ENCODE measurements at places on chromosomes 2 and 18. TPM values are rescaled to one million over a fixed set of nuclear protein-coding genes. Genes with fewer than 3 reads are reported as not detected.

DNA sequence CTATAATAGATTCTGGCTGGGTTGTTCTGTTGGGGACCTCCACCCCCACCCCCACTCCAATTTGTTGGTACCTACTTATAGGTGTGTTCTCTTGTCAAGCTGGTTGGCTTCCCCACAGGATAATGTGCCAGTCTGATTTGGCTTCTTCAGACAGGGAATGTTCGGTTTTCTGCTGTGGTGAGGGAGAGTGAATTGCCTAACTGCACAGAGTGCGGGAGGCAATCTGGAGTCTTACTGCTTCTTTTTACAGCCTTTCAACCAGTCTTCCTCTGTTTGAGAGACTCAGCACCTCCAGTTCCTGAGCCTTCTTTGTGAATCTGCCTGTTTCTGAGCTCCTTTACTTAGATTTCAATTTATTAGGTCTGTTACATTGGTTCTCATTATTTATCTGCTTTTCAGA, 27.4 kb upstream of the SNORC start:
- no peak for DNase-seq
- H3K4me1 ChIP-seq = peaks cover 10% of the 10 kb centered on the region
- H3K36me3 ChIP-seq = peaks cover 58% of the 10 kb centered on the region
- H3K4me3 ChIP-seq = no peak overlapping the region

GRCh38 chr2:143640826-143641225, 511.6 kb downstream of the ARHGAP15 start:
- no peaks in the 10 kb centered on the region for H3K4me1 ChIP-seq
- H3K27ac ChIP-seq = no peak overlapping the region

- DNase-seq = no peak
- peaks cover 14% of the 10 kb centered on the region for H3K4me1 ChIP-seq
- no peak overlapping the region for H3K27ac ChIP-seq
Measured at GRCh38 chr2:190382851-190383250, 25.3 kb upstream of the MFSD6 start.

GRCh38 chr18:61545281-61546245, 212.3 kb downstream of the CDH20 start:
- H3K36me3 ChIP-seq = no peaks in the 10 kb centered on the region
- no peak overlapping the region for H3K4me3 ChIP-seq

- no peaks in the 10 kb centered on the region for H3K27me3 ChIP-seq
- H3K4me1 ChIP-seq = peaks cover 30% of the 10 kb centered on the region
- H3K27ac ChIP-seq = peak overlapping the region; percentile 67
- peak; percentile 73 for DNase-seq
- no peaks in the 10 kb centered on the region for H3K36me3 ChIP-seq
- no peak overlapping the region for H3K4me3 ChIP-seq
Measured at GRCh38 chr2:174603280-174603679, 5.7 kb upstream of the WIPF1 start.

GRCh38 chr18:66560094-66560493, 43.8 kb downstream of the CDH19 start:
- no peaks in the 10 kb centered on the region for H3K27me3 ChIP-seq
- DNase-seq = no peak
- no peak overlapping the region for H3K27ac ChIP-seq
- no peaks in the 10 kb centered on the region for H3K36me3 ChIP-seq

DNA sequence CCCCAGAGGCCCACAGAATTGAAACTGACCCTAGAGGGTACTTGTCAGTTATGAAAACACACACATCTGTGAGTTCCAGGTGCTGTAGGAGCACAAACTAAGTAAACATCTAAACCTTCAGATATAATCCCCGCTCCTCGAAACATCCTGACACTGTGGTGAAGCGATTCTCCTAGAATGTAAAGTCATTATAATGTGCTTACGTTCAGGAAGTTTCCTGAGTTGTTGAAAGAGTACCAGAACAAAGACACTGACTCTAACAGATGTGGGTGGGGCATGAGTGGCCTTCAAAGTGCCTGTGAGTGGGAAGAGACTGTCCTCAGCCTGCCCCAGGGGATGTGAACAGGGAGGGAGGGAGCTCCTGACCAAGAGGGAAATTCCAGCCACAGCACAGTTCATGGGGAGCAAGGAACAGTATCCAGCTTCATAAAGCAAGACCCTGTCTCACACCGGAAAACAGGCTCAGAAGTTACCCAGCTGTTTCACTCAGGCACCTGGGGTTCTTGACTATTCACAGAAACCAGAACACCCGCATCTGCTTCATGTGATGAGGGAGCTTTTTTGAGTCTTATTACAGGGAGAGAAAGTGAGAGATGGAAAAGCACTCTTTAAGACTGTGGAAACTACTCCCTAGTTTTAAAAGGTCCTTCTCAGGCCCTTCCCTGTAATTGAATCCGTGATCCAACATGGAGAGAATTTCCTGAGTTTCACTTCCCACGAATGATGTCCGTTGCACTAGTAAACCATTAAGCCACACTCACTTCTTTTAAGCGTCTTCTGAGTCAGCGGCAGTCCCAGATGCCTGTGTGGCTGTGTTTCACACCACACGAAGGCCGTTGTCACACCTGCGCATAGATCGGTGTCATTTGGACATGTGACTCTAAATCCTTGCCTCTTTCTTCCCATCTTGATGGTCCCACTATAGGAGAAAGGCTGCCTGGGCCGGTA, 88.6 kb upstream of the EML6 start:
- peak overlapping the region; percentile 49 for H3K4me3 ChIP-seq
- DNase-seq = peak; percentile 66
- peaks cover 61% of the 10 kb centered on the region for H3K36me3 ChIP-seq

- no peak for DNase-seq
- no peak overlapping the region for H3K4me3 ChIP-seq
- H3K4me1 ChIP-seq = peaks cover 29% of the 10 kb centered on the region
Measured at GRCh38 chr2:108620656-108621055, 86.4 kb downstream of the LIMS1 start.

ZEB2 gene
- total RNA-seq = 128 TPM

ZBTB7C gene
- total RNA-seq = 0.36 TPM

CRYGD gene
- not detected for total RNA-seq
